ENCODE measurements at places on chromosomes 7 and 10. TPM values are rescaled to one million over a fixed set of nuclear protein-coding genes. Genes with fewer than 3 reads are reported as not detected.

DNA sequence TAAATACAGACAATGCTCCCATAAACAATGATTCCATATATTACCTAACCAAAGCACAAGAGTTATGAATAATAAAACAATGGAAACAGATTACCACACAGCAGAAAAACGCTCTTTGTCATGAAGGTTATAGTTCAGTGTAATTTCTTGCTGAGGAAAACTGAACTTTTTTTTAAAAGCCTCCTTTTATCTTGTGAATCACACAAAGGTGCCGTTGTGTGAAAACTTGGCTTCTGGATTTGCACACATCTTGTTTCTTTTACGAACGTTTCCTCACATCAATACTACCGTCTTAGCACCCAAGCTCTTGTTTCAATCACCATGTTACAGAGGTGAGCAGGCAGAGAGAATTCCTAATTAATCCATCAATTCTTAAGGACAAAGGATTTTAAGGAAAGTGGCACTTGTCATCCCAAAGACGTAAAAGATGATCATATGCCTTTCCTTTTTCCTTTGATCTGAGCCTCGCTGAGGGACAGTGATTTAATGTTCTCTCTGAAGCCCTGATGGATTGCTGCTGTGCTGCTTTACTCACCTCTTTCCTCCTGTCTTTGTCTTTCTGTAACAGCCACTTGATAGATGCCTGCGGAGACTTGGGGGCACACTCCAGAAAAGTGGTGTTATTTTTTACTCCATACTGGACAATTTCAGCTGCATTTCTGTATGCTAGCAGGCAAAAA, 110.1 kb downstream of the CD36 start:
- DNase-seq, result no peak

The SORCS1 gene
- 6.0 TPM for total RNA-seq

DNA sequence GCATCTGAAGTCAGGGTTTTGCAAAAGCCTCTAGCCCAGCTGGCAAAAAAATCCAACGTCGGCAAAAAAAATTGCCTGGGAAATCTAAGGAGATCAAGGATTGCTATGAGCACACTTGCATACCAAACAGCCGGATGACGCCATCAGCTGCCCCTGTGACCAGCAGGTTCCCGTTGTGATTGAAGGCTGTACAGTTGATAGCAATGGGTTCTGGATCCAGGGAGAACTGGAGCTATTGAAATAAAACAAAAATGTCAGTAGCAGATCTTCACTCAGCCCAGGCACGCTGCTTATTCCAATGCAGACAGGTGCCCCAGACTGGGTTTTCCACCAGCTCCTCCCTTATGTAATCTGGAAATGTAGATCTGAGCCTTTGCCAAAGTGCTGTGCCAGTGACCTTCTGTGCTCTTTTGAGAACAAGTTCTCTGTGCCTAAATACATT, 18.7 kb upstream of the CYREN start:
- no peak for DNase-seq

GRCh38 chr7:128875523-128875948, 12.9 kb downstream of the ATP6V1F start:
- DNase-seq, result no peak

The NODAL gene
- not detected for total RNA-seq

The PTN gene
- total RNA-seq, result 6.9 TPM

DNA sequence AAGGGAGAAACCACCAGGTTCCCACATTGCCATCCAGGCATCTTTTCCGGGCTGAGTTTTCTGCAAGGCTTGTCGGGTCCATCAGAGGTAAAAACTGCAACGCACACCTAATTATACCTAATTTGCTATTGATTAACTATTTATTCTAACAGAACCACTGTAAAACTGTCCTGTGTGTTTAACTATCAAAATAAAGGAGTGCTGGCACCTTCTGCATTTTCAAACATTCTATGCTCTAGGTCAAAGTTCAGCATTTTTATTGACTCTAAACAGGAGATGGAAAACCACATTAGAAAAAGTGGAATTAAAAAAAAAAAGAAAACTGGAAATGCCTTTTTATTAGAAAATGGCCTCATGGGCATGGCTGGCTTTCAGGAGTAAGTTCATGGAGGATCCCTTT, 82.0 kb downstream of the ADARB2 start:
- no peak for DNase-seq

- no peak for DNase-seq
Observed at GRCh38 chr10:78269060-78269459, 235.4 kb downstream of the RPS24 start.
